ENCODE measurements at places on chromosomes 11 and 22. TPM values are rescaled to one million over a fixed set of nuclear protein-coding genes. Genes with fewer than 3 reads are reported as not detected.
A peak's percentile ranks its signal among the peaks of the same experiment; 100 is the strongest.

DNA sequence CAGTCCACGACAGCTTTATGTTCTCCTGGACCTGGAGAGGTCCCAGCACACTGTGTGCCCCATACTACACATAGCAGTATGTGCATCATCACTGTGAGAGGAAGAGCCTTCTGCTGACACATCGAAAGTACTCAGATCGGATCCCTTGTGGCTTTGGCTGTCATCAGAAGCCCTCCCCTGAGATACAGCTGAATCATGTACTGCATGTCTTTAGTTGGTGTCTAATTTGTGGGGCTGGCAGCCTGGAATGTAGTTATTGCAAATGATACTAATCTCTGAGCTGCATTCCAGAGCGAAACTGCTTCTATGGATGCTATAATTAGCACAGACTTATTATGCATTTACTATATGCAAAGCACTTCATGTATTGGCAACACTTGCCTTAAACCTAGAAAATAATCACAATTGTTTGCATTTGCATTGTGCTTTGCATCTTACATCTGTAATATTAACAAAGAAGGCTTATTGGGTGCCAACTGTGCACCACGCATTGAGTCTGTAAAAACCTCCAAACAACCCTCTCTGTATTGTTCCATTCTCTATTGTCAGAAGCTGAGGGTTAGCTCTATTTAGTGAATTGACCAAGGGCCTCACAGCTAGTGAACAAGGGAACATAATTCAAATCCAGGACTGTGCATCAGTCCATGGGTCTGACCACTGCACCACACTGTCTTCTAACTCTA, 89.2 kb upstream of the CRTAM start:
- H3K4me1 ChIP-seq = peaks cover 32% of the 10 kb centered on the region
- peak; percentile 75 for DNase-seq
- no peaks in the 10 kb centered on the region for H3K36me3 ChIP-seq

The TMPRSS5 gene
- total RNA-seq = 0.80 TPM

DNA sequence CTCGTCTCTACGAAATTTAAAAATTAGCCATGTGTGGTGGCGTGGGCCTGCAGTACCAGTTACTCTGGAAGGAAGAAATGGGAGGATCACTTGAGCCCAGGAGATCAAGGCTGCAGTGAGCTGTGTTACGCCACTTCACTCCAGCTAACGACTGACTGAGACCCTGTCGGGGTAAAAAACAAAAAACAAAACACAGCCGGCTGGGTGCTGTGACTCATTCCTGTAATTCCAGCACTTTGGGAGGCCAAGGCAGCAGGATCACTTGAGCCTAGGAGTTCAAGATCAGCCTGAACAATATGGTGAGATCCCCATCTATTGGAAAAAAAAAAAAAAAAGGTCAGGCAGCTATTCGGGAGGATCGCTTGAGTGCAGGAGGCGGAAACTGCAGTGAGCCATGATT, 2.4 kb downstream of the PAFAH1B2 start:
- H3K27me3 ChIP-seq = no peaks in the 10 kb centered on the region
- H3K4me1 ChIP-seq = peaks cover 9% of the 10 kb centered on the region
- peaks cover 23% of the 10 kb centered on the region for H3K36me3 ChIP-seq

The P2RY2 gene
- total RNA-seq = 0.84 TPM

GRCh38 chr22:48706934-48707762, 1120.5 kb downstream of the BRD1 start:
- no peaks in the 10 kb centered on the region for H3K36me3 ChIP-seq
- no peak overlapping the region for H3K4me3 ChIP-seq
- H3K27ac ChIP-seq = no peak overlapping the region
- no peak for DNase-seq

DNA sequence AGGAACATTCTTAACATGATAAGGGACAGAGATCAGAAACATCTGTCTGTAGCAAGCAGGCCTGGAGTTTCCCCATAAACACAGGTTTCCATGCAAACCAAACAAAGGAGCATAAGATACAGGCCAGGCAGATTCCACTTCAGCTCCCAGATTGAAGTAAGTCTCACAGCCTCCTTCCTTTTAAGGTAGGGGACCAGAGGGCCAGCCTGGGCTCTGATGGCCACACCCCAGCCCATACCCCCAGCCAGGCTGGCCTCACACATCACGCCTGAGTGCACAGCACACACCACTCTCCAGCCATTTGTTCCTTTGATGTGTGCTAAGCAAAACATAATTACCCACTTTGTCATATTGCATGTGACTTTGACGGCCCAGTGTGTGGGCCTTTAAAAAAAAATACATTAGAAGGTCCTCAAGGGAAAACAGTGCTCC, 518.7 kb downstream of the NTM start:
- peaks cover 19% of the 10 kb centered on the region for H3K4me1 ChIP-seq
- no peak overlapping the region for H3K4me3 ChIP-seq
- peaks cover 2% of the 10 kb centered on the region for H3K27me3 ChIP-seq
- peak overlapping the region; percentile 70 for H3K27ac ChIP-seq
- H3K36me3 ChIP-seq = no peaks in the 10 kb centered on the region
- DNase-seq = peak; percentile 93

The OR8B2 gene
- total RNA-seq = not detected

The PPP1R14B gene
- 252 TPM for total RNA-seq

GRCh38 chr11:43972366-43972765, 29.9 kb downstream of the C11orf96 start:
- DNase-seq = no peak
- H3K4me3 ChIP-seq = no peak overlapping the region
- no peaks in the 10 kb centered on the region for H3K27me3 ChIP-seq
- peaks cover 4% of the 10 kb centered on the region for H3K4me1 ChIP-seq
- H3K36me3 ChIP-seq = no peaks in the 10 kb centered on the region
- no peak overlapping the region for H3K27ac ChIP-seq

- peaks cover 30% of the 10 kb centered on the region for H3K4me1 ChIP-seq
- DNase-seq = peak; percentile 86
- H3K4me3 ChIP-seq = peak overlapping the region; percentile 65
- no peaks in the 10 kb centered on the region for H3K27me3 ChIP-seq
- peaks cover 3% of the 10 kb centered on the region for H3K36me3 ChIP-seq
Measured at GRCh38 chr11:47216121-47216798, 1.5 kb downstream of the DDB2 start.

DNA sequence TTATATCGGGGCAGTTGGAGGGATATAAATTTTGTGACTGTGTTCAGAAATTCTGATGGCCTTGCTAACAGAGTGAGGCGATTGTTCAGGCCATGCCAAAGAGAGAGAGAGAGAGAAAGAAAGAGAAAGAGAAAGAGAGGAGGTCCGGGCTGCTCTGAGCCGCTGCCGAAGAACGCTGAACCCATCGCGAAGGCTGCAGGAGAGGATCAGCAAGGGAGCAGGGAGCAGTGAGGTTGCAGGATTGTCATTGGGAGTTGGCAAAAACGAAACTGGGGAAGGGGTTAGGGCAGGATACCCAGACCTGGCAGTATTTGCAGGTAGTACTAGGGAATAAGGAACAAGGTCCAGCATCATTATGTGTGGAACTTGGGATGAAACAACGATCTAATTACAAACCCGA, 537.1 kb downstream of the INSC start:
- H3K27ac ChIP-seq = peak overlapping the region; percentile 40
- H3K27me3 ChIP-seq = peaks cover 2% of the 10 kb centered on the region
- H3K36me3 ChIP-seq = no peaks in the 10 kb centered on the region
- H3K4me1 ChIP-seq = peaks cover 20% of the 10 kb centered on the region

DNA sequence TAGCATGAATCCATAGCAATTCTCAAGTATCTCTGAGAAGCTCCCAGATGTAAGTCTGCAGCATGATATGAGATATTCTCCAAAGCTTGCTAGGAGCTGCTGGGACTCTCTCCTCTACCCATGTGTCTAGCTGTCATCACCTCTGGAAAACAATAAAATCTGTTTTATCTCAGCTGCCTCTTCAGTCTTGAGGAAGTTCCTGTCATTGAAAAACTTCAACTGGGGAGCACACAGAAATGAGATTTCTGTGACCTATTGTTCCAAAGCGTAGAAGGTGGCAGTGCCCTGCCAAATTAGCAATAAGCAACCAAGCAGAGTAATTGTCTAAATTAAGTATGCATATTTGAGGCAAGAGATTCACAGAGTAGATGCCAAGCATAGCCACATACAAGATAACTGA, 1380.6 kb upstream of the RAG2 start:
- H3K4me1 ChIP-seq = no peaks in the 10 kb centered on the region
- no peaks in the 10 kb centered on the region for H3K36me3 ChIP-seq
- H3K27me3 ChIP-seq = no peaks in the 10 kb centered on the region
- no peak for DNase-seq
- H3K4me3 ChIP-seq = no peak overlapping the region

DNA sequence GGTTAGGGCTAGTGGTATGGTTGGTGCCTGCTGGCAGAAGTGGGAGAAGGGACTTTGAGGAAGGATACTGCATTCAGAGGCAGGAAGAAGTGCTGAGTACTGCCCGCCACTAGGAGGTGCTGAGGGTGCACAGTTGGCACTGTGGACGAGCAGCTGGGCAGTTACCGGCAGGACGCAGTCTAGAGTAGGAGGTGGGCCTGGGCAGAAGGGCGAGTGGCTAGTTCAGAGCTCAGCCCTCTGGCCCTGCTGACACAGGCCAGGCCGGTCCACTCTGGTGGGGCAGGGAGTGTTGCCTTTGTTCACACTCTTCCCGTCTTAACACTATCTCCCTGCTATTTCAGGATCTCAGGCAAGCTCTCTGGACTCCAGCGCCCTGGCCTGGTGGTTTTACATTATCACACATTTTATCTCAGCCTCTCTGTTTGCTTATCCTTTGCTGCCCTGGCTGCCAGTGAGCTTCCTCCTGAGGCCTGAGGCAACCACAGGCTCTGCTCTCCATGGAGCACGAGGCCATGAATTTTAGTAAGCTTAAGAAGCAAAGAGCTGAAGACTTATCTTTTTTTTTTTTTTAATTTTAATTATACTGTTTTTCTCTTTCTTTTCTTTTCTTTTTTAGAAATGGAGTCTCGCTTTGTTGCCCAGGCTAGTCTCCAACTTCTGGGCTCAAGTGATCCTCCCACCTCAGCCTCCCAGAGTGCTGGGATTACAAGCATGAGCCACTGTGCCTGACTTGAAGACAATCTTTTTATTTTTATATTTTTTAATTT, 26.9 kb downstream of the SNAP29 start:
- H3K36me3 ChIP-seq = peaks cover 68% of the 10 kb centered on the region
- H3K4me1 ChIP-seq = no peaks in the 10 kb centered on the region
- no peak overlapping the region for H3K27ac ChIP-seq

- H3K4me3 ChIP-seq = no peak overlapping the region
- peaks cover 28% of the 10 kb centered on the region for H3K4me1 ChIP-seq
Measured at GRCh38 chr11:44003736-44004451, 43.9 kb upstream of the ACCSL start.

The KCNK4 gene
- total RNA-seq = 0.13 TPM

The SYT12 gene
- not detected for total RNA-seq

The HIRA gene
- total RNA-seq = 9.6 TPM

The IL17REL gene
- not detected for total RNA-seq

DNA sequence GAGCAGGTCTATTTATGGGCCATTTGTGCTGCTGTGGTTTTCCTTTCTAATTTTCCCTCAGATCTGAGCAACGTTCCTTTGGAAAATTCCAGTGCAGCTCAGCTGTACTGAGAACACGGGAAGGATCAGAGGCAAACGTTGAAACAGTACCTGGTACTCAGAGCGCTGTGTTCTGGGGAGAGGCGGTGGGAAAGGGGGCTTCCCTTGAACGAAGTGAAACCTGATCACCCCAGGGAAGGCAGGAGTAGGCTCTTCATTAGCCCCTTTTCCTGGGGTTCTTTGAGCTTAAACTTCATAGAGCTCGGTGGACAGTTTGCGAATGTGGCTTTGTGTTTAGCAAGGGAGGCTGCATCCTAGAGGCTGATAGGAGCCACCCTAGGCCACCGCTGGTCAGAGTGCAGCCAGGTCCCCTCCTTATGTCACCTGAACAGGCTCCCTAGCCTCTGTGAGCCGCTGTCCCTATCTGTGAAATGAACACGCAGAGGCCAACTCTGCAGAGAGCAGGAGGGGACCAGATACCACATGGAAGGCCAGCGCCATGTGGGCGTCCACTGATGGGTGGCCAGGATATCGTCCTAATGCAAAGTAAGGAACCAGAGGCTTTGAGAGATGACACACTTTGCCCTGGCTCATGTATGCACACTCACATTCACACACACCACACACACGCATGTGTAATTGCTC, 1464.8 kb downstream of the BRD1 start:
- peaks cover 2% of the 10 kb centered on the region for H3K27me3 ChIP-seq
- no peak overlapping the region for H3K27ac ChIP-seq
- no peak overlapping the region for H3K4me3 ChIP-seq
- no peaks in the 10 kb centered on the region for H3K36me3 ChIP-seq
- DNase-seq = no peak

- no peak for DNase-seq
- H3K4me1 ChIP-seq = peaks cover 8% of the 10 kb centered on the region
- no peak overlapping the region for H3K27ac ChIP-seq
- no peak overlapping the region for H3K4me3 ChIP-seq
- peaks cover 24% of the 10 kb centered on the region for H3K27me3 ChIP-seq
- H3K36me3 ChIP-seq = no peaks in the 10 kb centered on the region
Measured at GRCh38 chr22:17086296-17086695, 1.5 kb downstream of the IL17RA start.

DNA sequence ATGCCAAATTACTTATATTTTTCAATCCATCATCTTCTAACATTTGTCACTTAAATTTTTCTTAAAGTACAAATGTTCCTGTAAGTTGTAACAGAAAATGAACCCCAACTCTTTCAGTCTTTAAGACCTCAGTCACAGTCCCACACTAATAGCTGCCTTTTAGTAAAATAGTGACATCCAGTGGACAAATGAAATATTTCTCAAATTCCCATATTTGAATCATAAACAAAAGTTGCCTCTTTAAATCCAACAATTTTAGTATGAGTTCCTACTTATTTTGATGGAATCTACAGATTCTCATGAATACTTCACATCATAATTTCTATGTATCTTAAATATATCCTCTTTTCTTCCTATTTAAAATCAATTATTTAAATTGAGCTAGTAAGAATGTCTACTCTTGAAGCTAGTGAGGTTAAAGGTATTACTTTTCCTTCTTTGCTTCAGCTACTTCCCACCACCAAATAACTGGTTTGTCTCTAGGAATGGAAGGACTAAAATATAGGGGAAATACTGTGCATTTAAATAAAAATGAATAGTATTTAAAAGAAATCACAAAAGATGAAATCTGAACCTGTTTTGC, 9.2 kb downstream of the LIN7C start:
- peaks cover 13% of the 10 kb centered on the region for H3K36me3 ChIP-seq
- H3K27me3 ChIP-seq = no peaks in the 10 kb centered on the region
- H3K27ac ChIP-seq = no peak overlapping the region
- no peaks in the 10 kb centered on the region for H3K4me1 ChIP-seq

The PGM2L1 gene
- 4.3 TPM for total RNA-seq

DNA sequence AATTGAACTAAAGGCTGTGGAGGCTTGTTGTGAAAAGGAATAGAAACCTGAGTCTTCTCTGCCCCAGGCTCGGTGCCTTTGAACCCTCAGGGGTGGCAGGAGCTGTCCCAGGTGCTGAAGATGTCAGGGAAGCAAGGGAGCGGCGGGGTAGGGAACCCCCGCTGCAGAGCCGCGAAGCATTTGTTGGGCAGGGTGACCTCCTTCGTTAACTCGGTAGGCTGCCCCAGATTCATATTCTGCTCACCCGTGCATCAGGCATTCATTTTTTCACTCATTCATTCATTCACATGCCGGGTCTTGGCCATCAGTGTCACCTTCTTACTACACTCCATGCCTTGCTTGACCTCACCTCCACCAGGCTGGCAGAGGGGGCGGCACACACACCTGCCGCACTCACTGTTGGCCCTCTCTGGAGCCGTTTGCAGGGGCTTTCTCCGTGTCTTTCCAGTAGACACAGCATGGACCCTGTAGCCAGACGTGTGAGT, 618.9 kb downstream of the BRD1 start:
- peaks cover 2% of the 10 kb centered on the region for H3K4me1 ChIP-seq
- H3K4me3 ChIP-seq = no peak overlapping the region
- no peaks in the 10 kb centered on the region for H3K36me3 ChIP-seq
- DNase-seq = peak; percentile 12

- H3K27me3 ChIP-seq = no peaks in the 10 kb centered on the region
- peak overlapping the region; percentile 68 for H3K27ac ChIP-seq
- peak; percentile 68 for DNase-seq
Measured at GRCh38 chr11:14132312-14132711, 169.8 kb downstream of the SPON1 start.

Measured in muscle of leg (tissue), 16 donors.